SK-N-DZ (cell line): ENCODE measurements at places on chromosomes 1 and 21.

GRCh38 chr1:233355841-233356704, 28.5 kb downstream of the MAP3K21 start:
- no peak for DNase-seq

- DNase-seq, result no peak
Measured at GRCh38 chr1:9718006-9718680, 66.6 kb downstream of the PIK3CD start.

DNA sequence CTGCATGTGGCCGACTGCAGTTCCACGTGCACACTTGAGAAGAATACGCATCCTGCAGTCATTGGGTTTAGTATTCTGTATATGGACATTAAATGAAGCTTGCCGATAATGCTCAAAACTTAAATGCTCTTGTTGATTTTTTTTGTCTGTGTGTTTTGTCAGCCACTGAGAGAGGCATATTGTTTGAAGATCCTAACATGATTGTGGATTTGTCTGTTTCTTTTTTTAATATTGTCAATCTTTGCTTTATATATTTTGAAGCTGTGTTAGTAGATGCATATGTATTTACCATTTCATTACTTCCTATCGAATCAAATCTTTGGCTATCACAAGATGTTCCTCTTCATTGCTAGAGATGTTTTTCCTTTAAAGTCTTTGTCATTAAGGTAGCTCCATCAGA, 73.2 kb downstream of the FHAD1 start:
- DNase-seq, result no peak

- DNase-seq, result no peak
Measured at GRCh38 chr1:165287781-165288180, 68.7 kb downstream of the LMX1A start.

DNA sequence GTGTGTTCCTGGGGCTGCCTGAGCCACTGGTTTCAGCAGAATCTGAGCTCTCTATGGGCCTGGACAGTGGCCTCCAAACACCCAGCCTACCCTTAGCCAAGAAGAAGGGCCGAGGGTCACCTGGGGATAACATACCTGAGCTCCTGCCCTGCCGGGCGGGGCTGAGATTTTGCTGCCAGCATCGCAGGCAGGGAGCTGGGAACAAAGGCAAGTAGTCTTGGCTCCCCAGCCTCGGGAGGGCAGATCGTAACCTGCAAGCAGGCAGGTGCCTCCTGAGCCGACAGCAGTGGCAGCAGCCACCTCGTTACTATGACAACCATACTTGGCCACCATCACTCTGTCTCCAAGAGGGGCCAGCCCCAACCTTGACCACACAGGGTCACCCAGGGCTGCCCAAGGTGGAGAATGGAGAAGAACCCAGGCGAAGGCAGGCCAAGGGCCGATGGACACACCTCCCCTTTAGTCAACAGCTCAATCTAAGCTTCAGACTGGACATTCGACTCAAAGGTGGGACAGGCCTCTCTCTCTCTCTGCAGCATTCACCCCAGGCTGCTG, 54.6 kb downstream of the TOMM20 start:
- no peak for DNase-seq

- DNase-seq, result no peak
Measured at GRCh38 chr1:34792868-34793727, at the start of gene GJA4. TSS of gene GJA4 (plus strand) at chr1:34792999. CDS start at chr1:34794214, 1,215 bp downstream.

GRCh38 chr1:2560299-2561073, 4.3 kb downstream of the TNFRSF14 start:
- DNase-seq, result no peak

DNA sequence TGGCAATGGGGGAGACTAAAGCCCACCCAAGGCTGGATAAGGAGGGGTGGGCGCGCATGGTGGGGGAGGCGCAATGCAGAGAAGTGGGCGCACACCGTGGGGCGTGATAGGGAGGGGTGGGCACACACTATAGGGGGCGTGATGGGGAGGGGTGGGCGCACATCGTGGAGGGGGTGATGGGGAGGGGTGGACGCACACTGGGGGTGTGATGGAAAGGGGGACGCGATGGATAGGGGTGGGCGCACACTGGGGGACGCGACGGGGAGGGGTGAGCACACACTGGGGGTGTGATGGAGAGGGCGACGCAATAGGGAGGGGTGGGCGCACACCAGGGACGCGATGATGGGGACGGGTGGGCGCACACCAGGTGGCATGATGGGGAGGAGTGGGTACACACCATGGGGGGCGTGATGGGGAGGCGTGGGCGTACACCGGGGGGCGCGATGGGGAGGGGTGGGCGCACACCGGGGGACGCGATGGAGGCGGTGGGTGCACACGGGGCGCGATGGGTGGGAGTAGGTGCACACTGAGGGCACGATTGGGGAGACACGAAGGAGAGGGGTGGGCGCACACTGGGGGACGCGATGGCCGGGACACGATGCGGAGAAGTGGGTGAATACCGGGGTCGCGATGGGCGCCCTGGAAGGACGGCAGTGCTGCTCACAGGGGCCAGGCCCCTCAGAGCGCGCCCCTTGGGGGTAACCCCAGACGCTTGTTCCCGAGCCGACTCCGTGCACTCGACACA, 929 bp downstream of the SUMO3 start:
- no peak for DNase-seq

DNA sequence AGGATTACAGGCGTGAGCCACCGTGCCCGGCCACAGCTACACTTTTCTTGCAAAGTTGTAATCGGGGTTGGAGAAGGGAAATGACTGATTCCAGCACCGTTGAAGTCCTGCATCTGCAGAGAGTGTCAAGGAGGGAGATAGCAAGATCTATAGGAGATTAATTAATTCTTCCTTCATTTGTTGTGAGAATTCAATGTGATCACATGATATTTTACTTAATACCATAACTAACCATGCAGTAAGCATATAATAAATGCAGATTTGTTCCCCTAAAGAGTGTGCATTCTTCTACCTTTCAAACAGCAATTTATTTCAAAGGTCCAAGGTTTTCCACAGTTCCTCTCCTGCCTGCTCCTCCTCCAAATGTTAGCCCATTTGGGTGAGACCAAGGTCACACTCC, 204.5 kb downstream of the GREM2 start:
- DNase-seq, result no peak

GRCh38 chr1:24972915-24973242, 42.8 kb upstream of the RUNX3 start:
- DNase-seq, result no peak

DNA sequence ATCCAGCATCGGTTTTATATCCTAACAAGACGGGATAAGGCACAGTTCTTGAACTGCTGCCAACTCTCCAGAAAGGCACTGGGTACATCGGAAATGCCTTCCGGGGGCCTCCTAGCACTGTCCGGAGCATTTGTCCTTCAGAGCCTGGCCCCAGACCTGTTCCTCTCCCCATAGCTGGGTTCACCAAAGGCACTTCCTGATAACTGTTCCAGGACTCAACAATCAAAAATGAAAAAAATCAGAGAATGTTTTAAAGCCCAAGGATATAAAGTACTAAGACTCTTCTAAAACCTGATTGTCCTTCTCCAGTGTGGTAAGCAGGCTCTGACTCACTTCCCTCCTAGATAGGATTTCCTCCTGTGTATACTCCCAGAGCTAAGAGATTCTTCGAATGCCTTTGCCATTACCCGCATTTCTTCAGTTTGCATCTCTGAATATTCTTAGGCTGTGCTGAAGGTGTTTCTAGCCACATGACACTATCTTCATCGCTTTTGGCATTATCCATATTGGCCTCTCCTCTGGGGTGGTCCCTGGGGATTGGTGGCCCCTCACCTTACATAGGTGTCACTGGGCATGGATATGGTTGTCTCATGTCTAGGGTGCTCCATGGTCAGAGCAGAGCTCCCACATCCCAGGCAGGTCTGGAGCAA, 112.9 kb downstream of the ZBTB18 start:
- no peak for DNase-seq

DNA sequence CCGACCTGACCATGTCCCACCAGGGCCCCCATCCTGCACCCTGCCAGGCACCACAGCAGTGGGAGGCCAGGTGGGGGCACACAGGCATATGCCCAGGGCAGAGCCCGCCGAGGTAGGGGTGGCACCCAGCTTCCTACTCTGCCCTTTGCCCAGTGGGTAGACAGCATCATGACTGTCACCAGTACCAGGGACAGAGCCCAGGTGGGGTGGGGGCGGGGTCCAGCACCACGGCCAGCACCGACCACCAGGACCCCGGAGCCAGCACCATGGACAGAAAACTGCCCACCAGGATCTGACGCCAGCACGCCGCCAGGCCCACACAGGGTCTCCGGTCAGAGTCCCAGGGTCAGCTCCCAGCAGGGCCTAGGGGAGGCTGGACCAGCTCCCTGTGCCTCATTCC, 3.8 kb downstream of the TAS1R3 start:
- no peak for DNase-seq

DNA sequence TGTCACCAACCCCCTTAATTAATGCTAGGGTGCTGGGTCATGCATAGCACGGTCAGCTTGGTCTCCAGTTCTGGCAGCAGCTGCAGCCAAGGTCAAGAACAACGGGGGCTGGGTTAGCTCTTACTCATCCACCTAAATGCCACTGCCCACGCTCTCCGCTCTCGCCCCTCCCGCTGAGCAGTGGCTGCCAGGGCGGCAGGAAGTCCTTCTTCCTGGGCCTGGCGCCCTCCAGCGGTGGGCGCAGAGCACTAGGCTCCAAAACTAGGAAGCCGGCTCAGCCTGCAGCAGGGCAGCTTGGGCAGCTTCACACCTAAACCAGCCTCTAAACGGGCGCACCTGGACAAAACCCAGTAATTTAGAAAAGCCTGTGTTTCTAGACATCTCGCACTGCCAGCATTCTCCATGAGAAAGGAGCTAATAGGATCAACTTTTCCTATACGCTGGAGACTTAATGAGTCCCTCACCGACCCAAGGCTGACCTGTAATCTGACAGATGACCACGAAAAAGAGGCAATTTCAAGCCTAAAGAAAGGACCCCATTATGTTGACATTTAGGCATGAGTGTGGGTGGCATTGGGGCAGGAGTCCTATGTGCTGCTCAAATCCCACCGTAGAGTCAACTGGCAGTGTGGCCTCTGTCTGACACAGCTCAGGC, 78.4 kb upstream of the LRRN2 start:
- DNase-seq, result peak; percentile 71

GRCh38 chr1:76090283-76091203, 16.0 kb downstream of the ST6GALNAC3 start:
- DNase-seq, result no peak

- DNase-seq, result peak; percentile 31
Measured at GRCh38 chr1:228004331-228004855, 2.4 kb upstream of the WNT3A start.

DNA sequence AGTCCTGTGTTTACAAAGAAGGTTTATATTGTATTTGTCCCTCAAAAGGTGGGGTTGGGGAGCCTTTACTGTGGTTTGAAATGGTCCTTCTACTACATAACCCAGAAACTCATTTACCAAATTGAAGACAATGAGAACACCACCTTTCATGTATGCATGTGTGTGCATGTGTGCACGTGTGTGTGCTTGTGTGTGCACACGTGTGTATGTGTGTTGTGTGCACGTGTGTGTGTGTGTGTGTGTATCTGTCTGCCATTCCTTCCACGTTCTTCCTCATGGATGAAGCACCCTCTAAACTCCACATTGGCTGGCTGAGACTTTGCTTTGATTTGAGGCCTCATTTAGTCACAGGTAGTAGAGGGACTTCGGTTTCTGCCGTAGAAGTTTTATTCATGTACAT, 138.2 kb downstream of the EDEM3 start:
- DNase-seq, result no peak

- no peak for DNase-seq
Measured at GRCh38 chr1:94117259-94117851, 3.6 kb downstream of the ABCA4 start.

DNA sequence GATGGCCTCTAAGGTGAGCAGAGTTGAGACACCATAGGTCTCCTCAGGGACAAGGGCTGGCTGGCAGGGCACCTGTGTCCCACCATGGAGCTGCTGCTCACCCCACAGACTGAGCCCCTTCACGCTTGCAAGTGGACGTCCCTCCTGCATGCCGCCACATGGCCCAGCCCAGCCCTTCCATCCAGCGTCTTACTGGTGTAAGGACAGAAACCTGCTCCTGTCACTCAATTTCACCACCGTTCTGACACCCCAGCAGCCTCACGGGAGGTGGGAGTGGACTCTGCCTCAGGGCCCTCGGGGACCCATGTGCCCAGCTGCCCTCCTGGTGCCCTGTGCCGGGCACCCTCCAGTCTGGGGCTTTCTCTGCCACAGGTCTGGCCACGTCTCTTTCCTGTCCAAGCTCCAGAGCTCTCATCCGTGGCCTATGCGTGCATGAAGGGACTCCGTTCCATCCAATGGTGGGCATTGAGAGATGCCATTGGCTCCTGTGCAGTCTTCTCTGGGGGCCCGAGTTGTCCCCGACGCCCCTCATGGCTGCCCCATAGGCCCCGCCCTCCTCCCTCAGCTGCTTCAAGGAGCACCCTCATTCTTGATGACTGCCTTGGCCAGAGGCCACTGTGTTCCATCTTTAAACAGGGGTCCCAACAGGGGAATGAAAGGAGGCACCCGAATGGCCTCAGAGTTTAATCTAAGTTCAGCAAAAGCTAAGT, 42.6 kb upstream of the COL6A1 start:
- DNase-seq, result no peak

DNA sequence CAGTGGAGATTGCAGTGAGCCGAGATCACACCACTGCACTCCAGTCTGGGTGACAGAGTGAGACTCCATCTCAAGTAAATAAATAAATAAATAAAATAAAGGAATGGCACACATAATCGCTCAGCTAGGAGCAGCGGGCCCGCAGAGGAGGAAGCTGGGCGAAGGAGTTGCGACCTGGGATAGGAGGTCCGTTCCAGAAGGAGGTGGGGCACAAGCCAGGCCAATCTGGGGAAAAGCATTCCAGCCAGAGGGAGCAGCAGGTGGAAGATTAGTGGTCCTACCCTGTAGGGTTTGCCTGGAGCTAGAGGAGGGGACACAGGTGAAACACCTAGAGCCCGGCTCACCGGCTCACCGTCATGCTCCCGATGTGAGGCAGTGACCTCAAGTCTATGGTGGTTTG, 40.3 kb upstream of the CASZ1 start:
- no peak for DNase-seq

GRCh38 chr1:25657121-25657882, 40.7 kb downstream of the MAN1C1 start:
- DNase-seq, result no peak

GRCh38 chr21:40051801-40052200, 184.6 kb downstream of the PCP4 start:
- DNase-seq, result no peak

DNA sequence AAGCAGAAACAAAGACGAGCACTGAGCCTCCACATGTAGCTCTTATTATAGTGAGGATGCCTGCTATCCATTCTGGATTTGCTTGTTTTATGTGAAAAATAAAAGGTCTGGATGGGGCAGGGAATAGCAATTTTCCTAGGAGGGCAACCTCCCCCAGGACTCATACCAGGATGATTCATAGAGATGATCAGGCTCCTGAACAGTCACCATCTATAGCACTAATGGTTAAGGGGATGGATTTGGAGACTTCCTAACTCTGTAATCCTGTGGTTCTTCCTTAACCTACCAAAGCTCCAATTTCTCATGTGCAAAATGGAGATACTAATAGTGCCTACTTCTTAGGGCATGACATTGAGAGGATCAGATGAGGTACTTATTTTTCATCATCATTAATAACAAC, 34.5 kb upstream of the CD58 start:
- DNase-seq, result no peak
